ENCODE measurements at places on chromosomes 2 and 18. TPM values are rescaled to one million over a fixed set of nuclear protein-coding genes. Genes with fewer than 3 reads are reported as not detected.

AGXT gene
- not detected for total RNA-seq

POTEE gene
- not detected for total RNA-seq

TSGA10 gene
- total RNA-seq = 2.5 TPM

ABCG8 gene
- total RNA-seq = not detected

SFTPB gene
- not detected for total RNA-seq

DNAJC5G gene
- not detected for total RNA-seq

SH3RF3 gene
- total RNA-seq = 7.8 TPM

ABHD1 gene
- total RNA-seq = 0.20 TPM

CYS1 gene
- total RNA-seq = 2.6 TPM

STPG4 gene
- 0.20 TPM for total RNA-seq

CYP27A1 gene
- 6.8 TPM for total RNA-seq

CDK15 gene
- 1.5 TPM for total RNA-seq

PUM2 gene
- 72.3 TPM for total RNA-seq

BOLL gene
- not detected for total RNA-seq

MTLN gene
- total RNA-seq = 39.7 TPM

TUBB8B gene
- not detected for total RNA-seq

MAP3K19 gene
- not detected for total RNA-seq

RAB6C gene
- total RNA-seq = not detected

OTOS gene
- not detected for total RNA-seq

CCDC178 gene
- total RNA-seq = not detected

UGT1A3 gene
- total RNA-seq = not detected

LAMA3 gene
- 3.8 TPM for total RNA-seq

Measured in smooth muscle cell of the pulmonary artery (primary cell).